ENCODE measurements at places on chromosomes 11 and 22.

- DNase-seq, result peak; percentile 57
These were observed 549.3 kb downstream of the BRD1 start for GRCh38 chr22:49278340-49278739.

- DNase-seq, result no peak
These were observed 3.7 kb downstream of the OR6Q1 start for GRCh38 chr11:58034471-58034870.

GRCh38 chr22:29156507-29156906 is 49.2 kb upstream of the EMID1 start:
- no peak for DNase-seq

DNA sequence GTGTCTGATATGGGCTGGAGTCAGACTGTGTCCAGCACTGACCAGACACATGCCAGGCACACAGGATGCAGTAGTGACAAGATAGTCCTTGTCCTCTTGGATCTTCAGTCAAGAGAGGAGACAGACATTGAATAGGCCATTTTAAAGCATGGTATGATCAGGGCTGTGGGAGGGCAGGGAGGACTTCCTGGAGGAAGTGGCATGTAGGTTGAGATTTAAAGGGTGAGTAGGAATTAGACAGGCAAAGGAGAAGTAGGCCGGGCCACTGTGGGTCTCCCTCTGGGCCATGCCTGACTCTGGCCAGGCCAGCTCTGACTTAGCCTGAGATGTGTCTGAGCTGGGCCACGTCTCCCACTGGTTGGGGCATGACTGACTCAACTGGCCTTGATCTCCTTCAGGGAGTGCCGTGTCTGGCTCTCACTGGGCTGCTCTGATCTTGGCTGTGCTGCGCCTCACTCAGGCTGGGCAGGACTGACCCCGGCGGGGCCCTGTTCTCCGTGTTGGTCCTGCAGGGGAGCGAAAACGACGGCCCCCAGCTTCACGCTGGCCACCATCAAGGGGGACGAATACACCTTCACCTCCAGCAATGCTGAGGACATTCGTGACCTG is 71.2 kb downstream of the MYO7A start:
- DNase-seq, result no peak

GRCh38 chr11:60840470-60841430 is 1.2 kb upstream of the CCDC86 start:
- DNase-seq, result no peak

DNA sequence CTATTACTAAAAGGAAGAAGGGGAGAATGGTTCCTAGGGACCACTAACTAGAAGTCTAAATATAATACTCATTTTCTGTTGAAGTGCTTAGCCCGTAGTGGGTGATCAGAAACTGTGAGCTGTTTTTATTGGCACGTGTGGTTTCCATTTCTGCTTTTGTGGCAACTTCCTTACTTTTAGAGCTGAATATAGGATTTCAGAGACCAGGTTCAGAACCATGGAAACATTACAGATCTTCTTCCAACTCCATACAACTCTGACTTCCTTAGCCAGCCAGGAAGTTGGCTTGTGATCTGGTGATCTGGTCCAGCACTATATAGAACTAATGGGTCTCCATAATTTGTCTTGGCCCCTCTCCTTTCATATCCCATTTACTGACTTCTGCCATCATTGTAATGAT is 2.6 kb upstream of the ME3 start:
- DNase-seq, result no peak

GRCh38 chr22:31872209-31872608 is 72.1 kb upstream of the YWHAH start:
- no peak for DNase-seq

Measured in NCI-H146 (cell line).